ENCODE measurements at places on chromosomes 7 and 10.

- no peak for DNase-seq
These were observed 105.3 kb downstream of the ARHGAP12 start for GRCh38 chr10:31823358-31823757.

GRCh38 chr7:47435889-47436312 is 146.0 kb downstream of the TNS3 start:
- no peak for DNase-seq

DNA sequence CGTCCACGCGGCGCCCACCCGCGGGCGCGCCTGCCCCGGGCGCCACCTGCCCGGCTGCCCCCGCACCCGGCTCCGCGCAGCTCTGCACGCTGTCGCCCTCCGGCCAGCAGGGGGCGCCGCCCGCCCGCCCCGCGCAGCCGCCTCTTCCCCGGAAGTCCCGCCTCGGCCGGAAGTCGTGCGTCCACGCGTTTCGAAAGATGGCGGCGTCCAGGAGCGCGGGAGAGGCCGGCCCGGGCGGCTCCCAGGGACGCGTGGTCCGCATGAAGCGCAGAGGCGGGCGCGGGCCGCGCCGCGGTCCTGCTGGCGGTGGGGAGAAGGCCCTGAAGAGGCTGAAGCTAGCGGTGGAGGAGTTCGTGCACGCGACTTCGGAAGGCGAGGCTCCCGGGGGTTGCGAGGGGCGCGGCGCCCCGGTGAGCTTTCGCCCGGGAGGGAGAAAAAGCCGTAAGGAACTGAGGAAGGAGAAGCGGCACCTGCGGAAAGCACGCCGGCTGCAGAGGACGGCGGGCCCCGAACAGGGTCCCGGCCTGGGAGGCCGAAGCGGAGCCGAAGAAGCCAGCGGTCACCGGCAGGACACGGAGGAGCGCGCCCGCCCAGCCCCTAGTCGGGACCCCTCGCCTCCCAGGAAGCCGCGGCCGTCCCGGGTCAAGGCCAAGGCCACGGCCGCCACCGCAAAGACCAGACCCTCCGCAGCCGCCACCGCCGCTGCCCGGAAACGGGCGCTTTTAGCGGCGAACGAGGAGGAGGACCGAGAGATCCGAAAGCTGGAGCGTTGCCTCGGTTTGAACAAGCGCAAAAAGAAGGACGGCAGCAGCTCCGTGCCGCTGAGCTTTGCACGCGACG is at the start of gene NOM1:
NOM1 (plus strand) TSS at position 172 of the 840 bp plus-strand sequence; CDS start at position 198, 26 bp downstream.
- DNase-seq = peak; percentile 91

DNA sequence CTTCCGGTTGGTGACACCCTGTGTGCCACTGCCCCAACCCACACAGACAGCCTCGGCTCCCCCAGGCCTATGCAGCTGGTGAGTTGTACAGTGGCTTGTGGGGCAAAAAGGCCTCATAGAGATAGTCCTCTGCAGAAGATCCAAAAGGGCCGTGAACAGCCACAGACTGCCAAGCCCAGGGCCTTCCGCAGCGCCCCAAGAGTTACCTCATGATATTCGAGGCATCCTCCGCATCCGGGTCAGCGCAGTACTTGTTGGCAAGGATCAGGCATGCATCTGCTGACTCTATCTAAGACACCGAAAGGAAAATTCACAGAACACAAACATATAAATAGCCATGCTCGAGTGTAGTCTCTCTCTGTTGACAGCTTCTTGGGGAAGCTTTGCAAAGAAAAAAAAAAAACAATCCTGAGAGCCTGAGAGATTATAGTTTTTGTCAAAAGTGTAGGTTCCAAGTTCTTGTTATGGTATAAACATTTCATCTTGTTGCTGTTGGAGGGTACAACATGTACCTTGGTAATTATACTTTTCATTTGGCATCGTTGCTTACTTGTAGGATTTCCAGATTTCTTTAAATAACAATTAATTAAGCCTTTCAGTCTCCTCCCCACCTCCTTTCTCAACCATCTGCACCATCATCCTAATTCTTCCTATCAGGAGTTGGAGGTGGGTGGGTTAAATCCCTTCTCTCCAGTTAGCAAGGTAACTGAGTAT is 553.0 kb downstream of the KCNMA1 start:
- no peak for DNase-seq

GRCh38 chr10:28545967-28546644 is 13.2 kb downstream of the WAC start:
- DNase-seq = no peak

DNA sequence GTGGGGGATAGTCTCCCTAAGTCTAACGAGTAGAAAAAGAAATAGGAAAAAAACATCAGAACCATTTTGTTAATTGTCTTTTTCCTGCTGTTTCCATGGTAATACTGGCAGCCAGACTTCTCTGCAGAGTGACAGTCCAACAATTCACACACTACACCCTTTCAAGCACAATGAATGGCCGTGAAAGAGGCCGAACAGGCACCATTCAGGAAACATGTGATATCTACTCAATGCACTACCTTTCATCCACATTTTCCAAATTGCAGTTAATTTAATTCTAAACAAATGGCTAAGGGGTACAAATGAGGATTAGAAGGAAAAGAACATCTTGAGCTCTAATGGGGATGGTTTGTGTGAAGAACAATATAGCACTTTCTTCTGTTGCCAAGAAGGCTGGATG is 358.5 kb upstream of the ANKRD30A start:
- no peak for DNase-seq
